HCT116 (cell line): ENCODE measurements at places on chromosomes 1 and 21.
A peak's percentile ranks its signal among the peaks of the same experiment; 100 is the strongest.

DNA sequence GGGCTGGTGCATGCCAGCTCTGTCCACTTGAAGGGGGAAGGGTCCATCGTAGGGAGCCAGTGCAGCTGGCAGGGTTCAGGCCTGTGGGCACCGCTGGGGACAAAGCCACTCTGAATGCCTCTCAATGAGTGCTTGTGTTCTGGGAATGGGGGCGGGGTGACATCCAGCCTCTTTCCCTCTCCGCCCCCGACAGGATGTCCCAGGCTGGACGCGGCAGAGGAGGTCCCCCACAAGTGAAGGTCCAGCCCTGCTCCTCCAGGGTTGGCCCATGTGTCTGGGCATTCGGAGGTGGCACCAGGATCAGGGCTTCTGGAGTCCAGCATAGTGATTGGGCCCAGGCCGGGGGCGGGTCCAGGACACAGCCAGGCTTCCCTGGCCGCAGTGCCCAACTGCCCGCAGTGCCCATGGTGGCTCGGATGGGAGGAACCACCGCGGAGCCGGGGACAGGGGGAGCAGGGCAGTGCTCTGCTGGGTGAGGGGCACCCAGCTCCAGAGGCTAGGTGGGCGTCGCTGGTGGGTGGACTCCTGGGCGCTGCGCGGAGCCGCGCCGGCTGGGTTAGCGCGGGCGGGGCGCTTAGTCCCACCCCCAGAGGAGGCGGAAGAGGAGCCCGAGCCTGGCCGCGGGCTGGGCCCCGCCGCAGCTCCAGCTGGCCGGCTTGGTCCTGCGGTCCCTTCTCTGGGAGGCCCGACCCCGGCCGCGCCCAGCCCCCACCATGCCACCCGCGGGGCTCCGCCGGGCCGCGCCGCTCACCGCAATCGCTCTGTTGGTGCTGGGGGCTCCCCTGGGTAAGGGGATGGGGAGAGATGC is at the start of gene SHISA4:
Gene SHISA4, plus strand, starts transcription at position 617 of the 808 bp plus-strand sequence. Its CDS starts 97 bp downstream, at position 714.
- peak; percentile 51 for DNase-seq

- no peak for DNase-seq
These were observed 4.1 kb downstream of the ADPRS start for GRCh38 chr1:36092798-36093185.

- DNase-seq: no peak
These were observed 3.1 kb downstream of the EVA1B start for GRCh38 chr1:36320291-36320761.

DNA sequence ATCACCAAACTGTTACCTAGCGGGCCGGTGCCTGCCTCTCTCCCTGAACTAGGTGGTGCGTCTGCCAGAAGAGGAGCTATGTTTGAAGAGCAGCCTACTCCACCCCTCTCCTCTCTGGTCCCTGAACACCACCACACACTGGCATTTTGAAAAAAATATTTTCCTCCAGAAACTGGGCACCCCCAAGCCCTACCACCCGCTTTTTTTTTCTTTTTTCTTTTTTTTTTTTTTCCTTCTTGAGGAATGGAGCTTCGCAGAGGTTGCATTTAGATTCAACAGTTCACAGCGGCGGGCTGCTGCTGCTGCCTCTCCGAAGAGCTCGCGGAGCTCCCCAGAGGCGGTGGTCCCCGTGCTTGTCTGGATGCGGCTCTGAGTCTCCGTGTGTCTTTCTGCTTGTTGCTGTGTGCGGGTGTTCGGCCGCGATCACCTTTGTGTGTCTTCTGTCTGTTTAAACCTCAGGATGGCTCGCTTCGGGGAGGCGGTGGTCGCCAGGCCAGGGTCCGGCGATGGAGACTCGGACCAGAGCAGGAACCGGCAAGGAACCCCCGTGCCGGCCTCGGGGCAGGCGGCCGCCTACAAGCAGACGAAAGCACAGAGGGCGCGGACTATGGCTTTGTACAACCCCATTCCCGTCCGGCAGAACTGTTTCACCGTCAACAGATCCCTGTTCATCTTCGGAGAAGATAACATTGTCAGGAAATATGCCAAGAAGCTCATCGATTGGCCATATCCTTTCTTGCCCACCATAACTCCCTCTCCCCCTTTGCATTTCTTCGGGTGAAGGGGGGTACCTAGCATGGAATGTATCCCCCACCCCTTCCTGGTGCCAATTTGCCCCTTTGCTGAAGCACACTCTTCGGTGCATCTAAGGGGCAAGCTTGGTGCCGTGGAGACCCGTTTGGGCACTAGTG is at the start of gene CACNA1E:
Gene CACNA1E, plus strand, starts transcription at position 233 of the 911 bp plus-strand sequence. Its CDS starts 228 bp downstream, at position 461.
- no peak for DNase-seq

DNA sequence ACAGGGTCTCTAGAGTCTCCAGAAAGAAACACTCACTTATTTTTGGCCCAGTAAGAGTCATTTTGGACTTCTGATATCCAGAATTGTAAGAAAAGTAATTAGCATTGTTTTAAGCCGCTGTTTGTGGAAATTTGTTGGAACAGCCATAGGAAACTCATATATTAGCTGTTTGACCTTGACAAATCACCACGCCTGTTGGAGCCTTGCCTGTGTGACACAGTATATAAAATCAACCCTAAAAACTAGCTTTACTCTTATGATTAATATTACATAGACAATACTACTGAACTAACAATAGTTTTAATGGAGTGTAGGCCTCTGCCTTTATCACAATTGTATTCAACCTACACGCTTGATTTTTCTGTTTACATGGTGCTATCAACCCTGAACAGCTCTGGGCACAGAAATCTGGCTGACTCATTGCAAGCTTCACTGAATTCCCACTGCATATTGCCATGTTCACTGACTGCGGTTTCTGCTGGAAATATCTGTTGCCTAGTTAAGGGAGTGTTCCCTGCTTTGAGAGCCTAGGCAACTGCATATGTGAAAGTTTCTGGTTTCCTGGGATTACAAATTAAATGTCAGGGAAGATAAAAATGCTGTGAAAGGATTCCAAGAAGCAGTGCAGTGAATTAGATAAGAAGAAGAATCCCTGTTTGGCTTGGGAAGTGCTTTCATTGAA is 419.5 kb upstream of the DEPDC1 start:
- DNase-seq: no peak

- no peak for DNase-seq
These were observed 21.1 kb downstream of the CD53 start for GRCh38 chr1:110893908-110894490.

DNA sequence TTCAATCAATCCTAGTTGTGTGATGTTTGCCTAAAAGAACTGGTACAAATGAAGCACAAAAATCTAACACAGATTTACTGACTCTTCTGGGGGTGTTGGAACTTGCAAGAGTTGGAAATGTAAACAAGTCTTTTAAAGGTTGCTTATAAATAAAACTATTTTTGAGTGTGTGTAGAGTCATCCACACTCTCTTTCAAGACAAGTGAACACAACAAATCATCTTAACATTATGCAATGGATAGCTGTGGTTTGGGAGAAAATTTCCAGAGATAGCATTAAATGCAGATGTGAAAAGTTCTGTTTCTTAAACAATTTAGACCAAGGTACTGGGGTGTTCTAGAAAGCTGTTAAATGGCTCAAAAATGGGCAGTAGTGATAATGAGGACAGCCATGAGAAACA is 28.7 kb downstream of the C1orf87 start:
- no peak for DNase-seq

GRCh38 chr1:59972216-59972927 is 45.8 kb upstream of the CYP2J2 start:
- no peak for DNase-seq

- DNase-seq: no peak
These were observed 13.4 kb downstream of the THEMIS2 start for GRCh38 chr1:27885621-27886352.

GRCh38 chr1:103256490-103256889 is 148.2 kb upstream of the COL11A1 start:
- DNase-seq: no peak

GRCh38 chr1:35622510-35623178 is 18.7 kb downstream of the PSMB2 start:
- DNase-seq: no peak

DNA sequence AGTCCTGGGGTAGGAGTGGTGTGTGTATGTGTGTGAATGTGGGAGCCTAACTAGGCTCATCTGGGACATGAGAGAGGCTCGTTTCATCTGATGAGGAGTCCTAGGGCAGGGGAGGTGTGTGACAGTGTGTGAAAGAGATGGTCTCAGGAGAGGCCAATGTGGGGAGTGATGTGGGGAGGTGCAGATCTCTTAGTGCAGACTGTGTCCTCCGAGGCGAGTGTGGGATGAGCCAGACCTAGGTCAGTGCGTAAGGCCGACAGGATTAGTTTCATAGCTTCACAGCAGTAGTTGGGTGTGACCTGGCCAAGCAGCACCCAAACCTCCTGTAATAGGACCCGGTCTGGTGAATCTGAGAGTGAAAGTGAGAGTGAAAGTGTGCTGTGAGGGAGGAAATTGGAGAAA is 94.7 kb downstream of the LIPI start:
- DNase-seq: no peak

DNA sequence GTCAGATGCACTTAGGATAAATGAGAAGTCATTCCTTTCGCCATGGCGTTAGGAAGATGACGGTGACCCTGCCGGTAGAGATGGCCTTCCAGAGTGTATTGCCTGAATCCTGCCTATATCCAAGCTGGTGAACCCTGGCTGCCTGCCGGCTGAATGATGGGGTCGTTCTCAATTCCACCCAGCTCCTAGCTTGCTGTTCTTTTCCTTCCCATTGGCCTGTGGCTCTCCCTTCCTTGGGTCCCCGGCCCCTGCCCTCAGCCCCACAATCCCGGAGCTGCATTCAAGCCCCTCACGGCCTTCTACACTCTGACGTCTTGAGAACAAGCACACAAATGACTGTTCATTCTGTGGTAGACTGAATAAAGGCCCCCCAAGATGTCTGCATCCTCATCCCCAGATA is 28.2 kb upstream of the ZBTB21 start:
- no peak for DNase-seq

GRCh38 chr1:45843474-45843905 is 40.1 kb downstream of the MAST2 start:
- no peak for DNase-seq
